ENCODE measurements at places on chromosomes 2 and 18.

DNA sequence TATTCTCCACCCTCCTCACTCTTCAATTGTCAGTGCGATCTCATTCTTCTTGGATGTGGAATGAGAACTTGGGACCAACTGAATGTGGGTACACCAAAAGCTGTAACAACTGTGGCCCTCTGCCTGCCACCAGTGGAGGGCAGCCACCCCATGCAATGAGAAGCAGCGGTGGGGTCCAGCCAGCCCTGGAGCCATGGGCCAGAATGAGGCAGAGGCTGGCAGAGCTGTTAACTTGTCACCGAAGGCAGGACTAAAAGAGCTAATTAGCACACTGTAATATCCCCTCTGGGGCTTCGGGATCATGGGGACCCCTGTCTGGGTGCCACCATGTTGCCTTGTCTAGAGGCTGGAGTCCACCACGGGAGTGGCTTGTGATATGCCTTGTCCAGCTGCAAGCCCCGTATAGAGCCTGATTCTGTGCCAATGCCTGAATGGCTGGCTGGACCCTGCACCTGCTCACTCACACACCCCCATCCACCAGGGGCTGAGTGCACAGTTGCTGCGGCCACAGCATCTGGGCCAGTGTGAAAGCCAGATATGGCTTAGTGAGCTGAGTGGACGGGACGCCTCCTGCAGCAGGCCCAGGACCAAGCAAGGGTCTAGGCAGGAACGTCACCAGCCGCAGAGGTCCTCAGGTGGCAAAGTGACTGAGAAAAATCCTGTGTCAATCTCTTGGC is 680.5 kb downstream of the DSC3 start:
- no peak for DNase-seq

DNA sequence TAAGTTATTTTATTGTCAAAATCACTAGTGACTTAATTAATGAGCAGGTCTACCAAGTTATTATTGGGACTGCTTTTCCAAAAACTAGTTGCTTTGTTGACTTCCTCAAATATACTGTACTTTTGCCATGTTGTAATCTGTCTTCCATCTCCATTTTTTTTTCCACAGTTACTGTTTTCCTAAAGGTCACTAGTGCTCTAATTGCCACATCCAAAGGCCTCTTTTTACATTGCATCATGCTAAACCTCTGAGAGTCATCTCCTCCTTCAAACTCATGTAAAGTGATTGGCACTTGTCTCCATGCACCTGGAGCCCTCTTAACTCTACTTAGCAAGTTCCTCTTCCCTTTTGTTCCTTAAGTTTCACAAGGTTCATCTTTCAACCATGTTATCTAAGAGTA is 11.8 kb downstream of the PMAIP1 start:
- DNase-seq, result no peak

DNA sequence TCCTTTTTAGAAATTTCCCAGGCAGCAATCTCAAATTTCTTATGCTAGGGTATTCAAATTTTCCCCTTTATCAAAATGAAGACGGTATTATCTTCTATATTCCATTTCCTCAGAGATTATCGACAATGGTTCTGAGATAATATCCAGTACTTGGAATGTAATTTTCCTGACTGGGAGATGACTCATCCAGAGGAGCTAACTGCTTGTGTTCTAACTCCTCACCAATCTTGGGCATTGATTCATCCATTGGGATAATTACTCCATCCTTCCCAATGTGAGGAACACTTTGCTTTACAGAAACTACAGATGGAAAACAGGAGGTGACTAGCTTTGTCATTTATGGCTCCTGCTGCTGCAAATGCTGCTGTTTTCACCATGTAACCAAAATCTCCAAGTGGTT is 239.4 kb upstream of the LYPD1 start:
- DNase-seq, result no peak

- DNase-seq, result no peak
Observed at GRCh38 chr2:205723179-205723578, 40.9 kb downstream of the NRP2 start.

DNA sequence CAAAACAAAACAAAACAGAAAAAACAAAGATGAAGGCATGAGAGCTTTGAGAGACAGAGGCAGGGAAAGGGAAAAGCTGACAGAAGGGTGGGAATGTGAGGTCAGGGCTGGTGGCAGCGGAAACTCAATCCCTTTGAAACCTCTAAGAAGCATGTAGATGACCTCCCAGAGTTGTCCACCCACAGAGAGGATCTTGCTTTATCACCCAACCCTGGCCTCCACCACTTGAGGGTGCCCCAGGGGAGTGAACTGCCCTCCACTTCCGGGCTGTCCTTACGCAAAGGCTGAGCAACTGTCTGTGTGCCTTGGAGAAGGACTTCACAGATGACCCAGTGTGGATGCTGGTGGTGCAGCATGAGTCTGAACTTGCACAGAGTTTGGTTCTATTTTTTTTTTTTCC is 26.7 kb downstream of the PDCL3 start:
- no peak for DNase-seq

DNA sequence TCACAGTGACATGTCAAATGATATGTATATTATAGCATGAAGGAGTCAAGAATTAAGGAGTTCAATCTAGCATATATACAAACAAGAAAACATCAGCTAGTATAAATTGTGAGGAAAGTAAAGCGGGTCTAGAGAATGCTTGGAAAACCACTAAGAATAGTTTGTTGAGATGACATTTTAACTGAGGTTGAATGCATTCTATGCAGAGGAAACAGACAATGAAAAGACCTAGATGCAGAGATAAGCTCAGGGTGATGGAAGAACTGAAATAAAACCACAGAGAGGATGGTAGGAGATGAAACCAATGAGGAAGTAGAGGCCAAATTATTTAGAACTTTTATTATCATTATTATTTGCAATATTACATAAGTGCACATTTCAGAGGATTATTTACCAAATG is 803.6 kb upstream of the FANCL start:
- DNase-seq, result no peak

GRCh38 chr2:45943219-45944044 is 292.0 kb downstream of the PRKCE start:
- DNase-seq, result no peak

GRCh38 chr18:11733031-11733430 is 44.0 kb downstream of the GNAL start:
- DNase-seq, result peak; percentile 79

DNA sequence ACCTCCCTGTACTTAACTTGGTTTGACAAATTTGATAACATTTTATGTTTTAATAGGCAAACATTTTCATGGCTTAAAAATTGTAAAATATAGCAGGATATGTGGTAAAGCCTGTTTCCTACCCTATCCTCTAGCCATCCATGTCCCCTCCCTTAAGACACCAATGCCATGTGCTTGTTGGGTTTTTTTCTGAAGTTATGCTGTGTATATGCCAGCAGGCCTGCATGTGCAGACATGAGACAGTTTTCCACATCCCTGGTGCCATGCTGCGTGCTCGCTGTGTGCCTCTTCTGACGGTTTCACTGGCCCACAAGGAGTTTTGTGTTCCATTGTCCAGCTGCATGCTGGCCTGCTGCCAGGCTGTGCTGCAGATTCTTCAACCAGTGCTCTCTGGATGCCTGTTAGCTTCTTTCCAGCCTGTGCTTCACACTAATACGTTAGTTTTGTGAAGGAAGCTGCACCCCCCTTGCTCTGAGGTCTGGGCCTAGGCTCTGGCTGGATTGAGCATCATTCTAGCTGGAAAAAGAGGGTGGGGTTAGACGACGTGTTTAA is 16.9 kb downstream of the INPP4A start:
- no peak for DNase-seq

GRCh38 chr2:187232749-187233148 is 215.3 kb downstream of the CALCRL start:
- DNase-seq, result no peak

DNA sequence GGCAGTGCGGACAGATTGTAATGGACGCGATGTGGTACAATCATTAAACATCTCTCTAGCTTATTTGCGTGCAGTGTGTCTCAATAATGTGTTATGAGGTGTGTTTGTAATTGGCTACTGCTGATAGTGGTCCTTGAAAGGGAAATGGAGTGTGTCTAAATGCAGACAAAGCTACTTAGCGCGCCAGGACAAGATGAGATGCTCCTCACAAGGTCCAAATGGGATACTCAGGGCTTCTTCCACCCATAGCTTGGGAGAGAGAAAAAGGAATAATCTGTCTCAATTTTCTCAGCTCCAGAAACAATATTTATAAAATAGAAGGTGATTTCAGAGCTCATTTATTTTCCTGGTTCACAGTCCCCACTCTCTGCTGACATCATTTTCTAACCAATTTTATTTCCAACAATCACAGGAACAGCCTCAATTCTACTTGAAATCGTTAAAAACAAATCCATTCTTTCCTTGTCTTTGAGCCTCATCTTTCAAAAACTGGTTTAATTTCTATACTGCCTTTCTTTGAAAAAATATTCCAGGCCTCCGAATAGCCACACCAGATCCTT is 28.5 kb downstream of the GALNT14 start:
- no peak for DNase-seq

GRCh38 chr18:57629422-57629821 is 7.8 kb upstream of the NARS1 start:
- no peak for DNase-seq

GRCh38 chr2:114940785-114941458 is 498.5 kb downstream of the DPP10 start:
- DNase-seq, result no peak

DNA sequence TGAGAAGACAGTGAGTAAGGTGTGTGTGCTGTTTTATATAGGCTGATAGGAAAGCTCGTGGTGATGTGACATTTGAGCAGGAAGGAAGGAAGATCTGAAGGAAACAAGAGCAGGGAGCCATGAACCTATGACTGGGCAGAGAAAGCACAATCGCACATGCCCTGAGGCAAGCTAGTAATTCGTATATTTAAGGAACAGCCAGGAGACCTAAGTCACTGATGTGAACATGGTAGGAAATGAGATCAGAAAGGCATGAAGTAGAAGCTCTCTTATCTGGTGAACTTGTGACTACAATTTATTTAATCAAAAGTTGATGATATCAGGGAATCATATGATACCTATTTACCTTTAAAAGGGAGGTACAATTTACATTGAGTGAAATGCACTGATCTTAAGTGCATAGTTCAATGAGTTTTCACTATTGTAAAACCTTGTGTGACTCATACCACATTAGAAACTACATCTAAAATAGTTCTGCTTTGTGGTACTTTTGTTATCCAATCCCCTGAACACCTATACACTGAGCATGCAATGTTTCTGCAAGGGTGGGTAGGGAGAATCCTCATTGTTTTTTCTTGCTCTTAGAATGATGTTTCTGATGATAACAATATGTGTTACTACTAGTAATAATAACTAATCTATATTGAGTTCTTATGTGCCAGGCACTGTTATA is 67.5 kb downstream of the GALNT13 start:
- DNase-seq, result no peak

- DNase-seq, result no peak
Observed at GRCh38 chr2:124369181-124369580, 344.1 kb downstream of the CNTNAP5 start.

DNA sequence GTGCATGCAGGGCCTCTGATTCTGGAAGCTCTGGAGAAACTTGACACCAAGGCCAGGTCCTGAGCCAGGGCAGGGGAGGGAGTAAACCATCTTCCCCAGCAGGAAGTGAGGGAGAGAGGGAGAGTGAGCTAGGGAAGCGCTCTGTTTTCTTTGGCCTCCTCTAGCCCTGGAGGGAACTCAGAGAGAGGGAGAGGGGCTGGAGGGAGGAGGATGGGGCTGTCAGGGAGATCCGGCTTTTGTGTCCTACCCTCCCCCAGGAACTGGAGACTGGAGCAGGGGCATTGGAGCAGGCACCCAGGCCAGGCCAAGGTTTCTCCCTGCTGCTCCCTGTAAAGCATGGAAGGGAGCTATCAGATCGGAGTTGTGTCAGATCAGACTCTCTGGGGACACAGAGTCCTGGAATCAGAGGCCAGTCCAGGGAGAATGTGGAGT is 22.7 kb upstream of the PKDCC start:
- DNase-seq, result no peak

- DNase-seq, result peak; percentile 81
Observed at GRCh38 chr2:120845277-120845676, 109.6 kb downstream of the GLI2 start.

- no peak for DNase-seq
Observed at GRCh38 chr2:177543007-177543760, 150.6 kb downstream of the AGPS start.

DNA sequence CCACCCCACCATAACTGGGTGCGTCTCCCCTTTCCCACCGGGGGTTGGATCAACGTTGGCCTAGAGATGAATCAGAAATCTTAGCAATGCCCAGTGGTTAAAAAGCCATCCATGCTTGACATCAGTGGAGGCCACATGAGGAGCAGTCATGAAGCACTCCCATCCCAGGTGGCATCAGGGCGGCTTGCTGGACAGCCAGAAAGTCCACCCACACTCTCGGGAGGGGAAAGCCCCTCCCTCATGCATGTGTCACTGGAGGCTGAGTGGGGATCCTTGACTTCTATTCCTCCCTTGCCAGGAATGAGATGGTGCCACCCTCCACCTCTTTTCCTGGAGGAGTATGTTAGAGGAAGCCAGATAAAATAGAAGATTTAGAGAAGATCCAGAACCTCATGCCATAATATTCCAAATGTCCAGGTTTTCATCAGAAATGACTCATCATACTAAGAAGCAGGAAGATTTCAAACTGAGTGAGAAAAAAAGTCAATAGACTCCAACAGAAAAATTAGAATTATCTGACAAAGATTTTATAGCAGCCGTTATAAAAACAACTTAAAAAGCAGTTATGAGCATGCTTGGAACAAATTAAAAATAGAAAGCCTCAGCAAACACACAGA is 507.1 kb upstream of the ID2 start:
- DNase-seq, result no peak

DNA sequence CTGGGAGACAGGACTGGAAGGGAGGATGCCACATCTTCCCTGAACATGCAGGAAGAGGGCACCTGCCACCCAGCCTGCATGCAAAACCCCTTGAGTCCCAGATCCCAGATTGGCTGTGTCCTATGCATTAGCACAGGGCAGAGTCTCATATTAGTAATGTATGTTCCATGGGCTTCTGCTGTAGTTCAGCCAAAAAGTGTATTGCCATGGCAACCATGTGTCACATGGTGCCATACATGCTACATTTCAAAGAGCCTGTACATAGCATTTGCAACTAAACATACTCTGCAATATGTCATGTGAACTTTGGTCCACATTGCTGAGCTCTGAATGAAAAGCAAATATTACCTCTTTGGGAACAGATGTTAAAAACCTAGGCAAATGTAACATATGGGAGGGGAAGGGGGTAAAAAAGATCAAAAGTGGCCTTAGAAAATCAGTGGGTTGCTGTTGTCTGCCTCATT is 78.4 kb downstream of the DPP4 start:
- DNase-seq, result no peak

- DNase-seq, result no peak
Observed at GRCh38 chr2:46849046-46849715, 66.4 kb downstream of the MCFD2 start.
